Activated naive CD4-positive, alpha-beta T cell treated with anti-CD3 and anti-CD28 coated beads, Interleukin-2, amount 50 U/mL, for 16 hours (primary cell): ENCODE measurements at places on chromosomes 6 and 20.

DNA sequence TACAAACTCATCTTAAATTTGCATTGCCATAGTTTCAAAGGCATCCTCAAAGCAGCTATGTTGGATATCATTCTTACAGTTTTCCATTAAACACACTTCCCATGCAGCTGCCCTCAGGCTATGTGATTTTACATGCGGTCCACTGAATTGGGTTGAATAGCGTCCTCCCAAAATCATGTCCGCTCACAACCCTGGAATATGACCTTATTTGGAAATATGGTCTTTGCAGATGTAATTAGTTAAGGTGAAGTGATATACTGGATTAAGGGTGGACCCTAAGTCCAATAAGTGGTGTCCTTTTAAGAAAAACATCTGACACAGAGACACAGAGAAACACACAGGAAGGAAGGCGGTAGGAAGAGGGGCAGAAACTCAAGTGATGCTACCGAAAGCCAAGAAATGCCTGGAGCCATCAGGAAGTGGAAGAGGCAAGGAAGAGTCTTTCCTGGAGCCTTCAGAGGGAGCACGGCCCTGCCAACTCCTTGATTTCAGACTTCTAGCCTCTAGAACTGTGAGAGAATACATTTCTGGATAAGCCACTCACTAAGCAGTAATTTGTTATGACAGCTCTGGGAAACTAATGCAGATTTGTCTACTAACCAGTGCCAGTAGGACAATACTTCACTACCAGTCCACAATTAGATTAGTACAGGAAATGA lies 42.7 kb upstream of the NHSL1 start:
- DNase-seq = no peak

GRCh38 chr6:20021795-20022194 lies 184.6 kb downstream of the ID4 start:
- no peak for DNase-seq

- DNase-seq = no peak
Measured at GRCh38 chr20:5949943-5950270, 426 bp downstream of the TRMT6 start.

DNA sequence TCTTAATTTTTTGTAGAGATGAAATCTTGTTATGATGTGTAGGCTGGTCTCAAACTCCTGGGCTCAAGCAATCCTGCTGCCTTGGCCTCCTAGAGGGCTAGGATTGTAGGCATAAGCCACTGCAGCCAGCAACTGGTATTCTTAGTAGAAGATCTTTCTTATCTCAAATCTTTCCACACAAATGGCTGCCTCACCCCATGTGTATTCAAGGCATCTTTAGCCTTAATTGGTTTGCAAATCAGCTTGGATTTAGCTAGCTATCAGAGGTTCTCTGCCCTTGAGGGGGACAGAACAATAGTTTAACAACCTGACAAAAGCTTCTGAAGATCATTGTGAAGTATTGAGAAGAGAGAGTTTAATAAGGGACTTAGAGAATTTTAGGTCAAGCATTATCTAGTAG lies 17.9 kb upstream of the ABRACL start:
- DNase-seq = no peak

GRCh38 chr6:15481390-15482291 lies 181.2 kb downstream of the DTNBP1 start:
- DNase-seq = peak; percentile 35

DNA sequence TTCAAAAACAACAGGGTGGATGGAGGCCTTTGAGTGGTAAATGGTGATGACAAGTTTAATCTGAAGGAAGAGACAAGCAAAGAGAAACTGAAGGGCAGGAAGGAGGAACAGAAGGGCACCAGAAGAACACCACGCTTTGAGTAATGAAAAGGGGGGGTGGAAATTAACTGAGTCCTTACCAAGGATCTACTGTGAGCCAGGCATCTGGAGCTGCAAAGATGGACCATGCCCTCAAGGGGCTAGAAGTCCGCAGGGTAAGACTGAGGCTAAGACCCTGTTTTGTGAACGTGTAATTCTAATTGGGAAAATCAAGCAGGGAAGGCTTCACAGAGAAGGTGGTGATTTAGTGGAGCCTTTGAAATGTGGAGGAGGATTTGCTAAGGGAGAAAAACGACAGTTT lies 1.6 kb downstream of the NDRG3 start:
- DNase-seq = no peak

DNA sequence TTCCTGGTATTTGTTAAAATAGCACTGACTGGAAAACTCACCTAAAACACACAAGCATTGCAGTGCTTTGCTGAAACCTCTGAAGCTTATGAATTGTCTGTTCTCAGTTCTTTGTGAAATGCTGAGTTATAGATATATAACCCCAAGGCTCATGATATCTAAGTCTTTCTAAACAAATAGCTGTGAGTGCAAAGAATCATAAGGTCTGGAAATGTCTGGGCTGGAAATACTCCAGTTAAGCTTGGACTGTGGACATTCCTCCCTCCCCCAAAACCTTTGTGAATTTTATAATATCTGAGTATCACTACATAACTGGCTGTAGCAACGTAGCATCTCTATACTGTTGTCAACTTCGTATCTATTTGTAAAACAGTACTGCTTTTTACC lies 69.1 kb downstream of the CBLN4 start:
- no peak for DNase-seq

DNA sequence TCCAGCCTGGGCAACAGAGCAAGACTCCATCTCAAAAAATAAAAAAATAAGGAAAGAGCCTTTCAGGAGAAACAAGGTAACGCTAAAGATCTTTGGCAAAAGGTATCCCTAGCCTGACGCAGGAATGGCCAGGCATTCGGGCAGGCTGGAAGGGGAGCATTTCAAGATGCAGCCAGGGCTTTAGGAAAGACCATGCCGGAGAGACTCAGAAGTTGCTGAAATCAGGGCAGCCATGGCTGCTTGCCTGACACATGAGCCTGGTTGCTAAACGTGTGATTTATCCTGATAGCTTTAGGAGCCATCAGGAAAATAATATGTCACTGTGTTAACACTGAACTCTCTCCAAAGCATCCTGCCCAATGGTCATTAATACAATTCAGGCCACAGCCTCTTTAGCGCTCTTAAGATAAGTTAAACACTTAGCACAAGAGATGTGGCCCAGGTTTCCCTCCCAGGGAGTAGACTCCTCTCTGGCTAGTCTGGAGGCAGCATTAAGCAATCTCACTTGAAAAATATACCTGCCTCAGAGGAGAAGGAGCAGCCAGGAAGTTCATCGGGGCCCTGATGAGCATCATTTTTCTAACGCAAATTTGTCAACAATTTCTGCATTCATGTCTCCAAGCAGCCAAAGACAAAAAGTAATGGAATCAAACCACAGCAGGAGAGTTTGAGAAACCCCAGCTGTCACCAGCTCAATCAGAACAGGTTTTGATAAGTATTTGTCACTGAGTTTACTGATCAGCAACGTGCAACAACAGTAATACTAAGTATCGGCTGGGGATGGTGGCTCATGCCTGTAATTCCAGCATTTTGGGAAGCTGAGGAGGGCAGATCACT lies 200.0 kb downstream of the ZMYND8 start:
- DNase-seq = no peak

DNA sequence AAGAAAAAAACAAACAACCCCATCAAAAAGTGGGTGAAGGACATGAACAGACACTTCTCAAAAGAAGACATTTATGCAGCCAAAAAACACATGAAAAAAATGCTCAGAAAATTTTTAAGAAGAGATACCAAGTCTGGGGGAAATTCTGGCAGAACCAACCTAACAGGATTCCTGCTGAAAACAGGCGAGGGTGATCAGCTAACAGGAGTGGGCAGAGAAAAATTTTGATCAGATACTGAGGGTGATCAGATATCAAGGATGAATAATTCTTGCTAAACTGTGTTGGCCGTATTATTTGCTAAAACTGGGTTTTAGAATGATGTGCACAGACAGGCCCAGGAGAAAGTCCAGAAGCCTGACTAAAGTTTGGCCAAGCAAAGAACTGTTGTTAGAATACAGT lies 557.3 kb downstream of the CD109 start:
- DNase-seq = no peak

DNA sequence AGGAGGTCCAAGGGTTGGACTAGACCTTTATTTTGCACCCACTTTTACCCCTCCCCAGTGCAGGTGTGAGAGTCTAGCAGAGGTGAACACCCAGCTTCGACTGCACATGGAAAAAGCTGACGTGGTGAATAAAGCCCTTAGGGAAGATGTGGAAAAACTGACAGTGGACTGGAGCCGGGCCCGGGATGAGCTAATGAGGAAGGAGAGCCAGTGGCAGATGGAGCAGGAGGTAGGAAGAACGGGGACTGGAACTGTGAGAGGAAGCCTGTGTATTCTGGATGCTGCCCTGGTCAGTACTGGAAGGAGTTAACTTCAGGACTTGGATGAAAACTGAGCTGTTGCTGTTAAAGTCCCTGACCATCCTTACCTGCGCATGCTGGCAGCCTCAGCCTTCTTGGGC lies 10.6 kb downstream of the CEP250 start:
- no peak for DNase-seq

- no peak for DNase-seq
Measured at GRCh38 chr6:154874773-154875592, 120.1 kb upstream of the TIAM2 start.

DNA sequence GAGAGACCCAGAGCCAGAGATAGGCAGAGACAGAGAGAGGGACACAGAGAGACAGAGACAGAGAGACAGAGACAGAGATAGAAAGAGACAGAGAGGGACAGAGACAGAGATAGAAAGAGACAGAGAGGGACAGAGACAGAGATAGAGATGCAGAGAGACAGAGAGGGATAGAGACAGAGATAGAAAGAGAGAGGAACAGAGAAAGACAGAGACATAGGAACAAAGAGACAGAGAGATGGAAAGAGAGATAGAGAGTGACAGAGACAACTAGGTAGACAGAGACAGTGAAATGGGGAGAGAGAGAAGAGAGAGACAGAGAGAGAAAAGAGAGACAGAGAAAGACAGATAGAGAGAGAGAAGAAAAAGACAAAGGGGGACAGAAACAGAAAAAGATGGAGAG lies 165.4 kb upstream of the FOXQ1 start:
- DNase-seq = no peak

GRCh38 chr6:106377061-106377540 lies 16.6 kb downstream of the CRYBG1 start:
- no peak for DNase-seq

DNA sequence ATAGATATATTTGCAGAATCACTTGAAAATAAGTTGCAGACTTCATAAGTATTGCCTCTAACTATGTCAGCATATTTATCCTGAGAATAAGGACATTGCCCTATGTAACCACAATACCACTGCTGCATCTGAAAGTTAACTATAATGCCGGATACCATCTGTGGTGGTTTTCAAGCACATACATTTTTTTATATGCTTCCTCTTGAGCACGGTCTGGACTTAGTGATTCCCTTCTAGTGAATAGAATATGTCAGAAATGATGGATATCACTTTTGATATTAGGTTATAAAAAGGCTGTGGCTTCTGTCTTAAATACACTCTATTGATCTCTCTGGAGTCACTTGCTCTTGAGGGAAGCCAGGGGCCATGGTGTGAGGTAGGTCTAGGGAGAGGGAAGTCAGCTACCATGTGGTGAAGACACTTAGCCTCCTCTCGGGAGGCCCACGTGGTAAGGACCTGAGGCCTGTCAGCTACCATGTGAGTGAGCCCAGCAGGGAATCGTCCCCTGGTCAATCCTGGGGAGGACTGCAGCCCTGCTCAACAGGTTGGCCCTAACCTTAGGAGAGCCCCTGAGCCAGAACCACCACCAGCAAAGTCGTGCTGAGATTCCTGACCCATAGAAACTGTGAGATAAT lies 57.5 kb downstream of the CCDC170 start:
- no peak for DNase-seq

- DNase-seq = no peak
Measured at GRCh38 chr6:124962639-124963415, 590 bp downstream of the RNF217 start.

GRCh38 chr20:59825944-59826759 lies 107.3 kb downstream of the SYCP2 start:
- no peak for DNase-seq

DNA sequence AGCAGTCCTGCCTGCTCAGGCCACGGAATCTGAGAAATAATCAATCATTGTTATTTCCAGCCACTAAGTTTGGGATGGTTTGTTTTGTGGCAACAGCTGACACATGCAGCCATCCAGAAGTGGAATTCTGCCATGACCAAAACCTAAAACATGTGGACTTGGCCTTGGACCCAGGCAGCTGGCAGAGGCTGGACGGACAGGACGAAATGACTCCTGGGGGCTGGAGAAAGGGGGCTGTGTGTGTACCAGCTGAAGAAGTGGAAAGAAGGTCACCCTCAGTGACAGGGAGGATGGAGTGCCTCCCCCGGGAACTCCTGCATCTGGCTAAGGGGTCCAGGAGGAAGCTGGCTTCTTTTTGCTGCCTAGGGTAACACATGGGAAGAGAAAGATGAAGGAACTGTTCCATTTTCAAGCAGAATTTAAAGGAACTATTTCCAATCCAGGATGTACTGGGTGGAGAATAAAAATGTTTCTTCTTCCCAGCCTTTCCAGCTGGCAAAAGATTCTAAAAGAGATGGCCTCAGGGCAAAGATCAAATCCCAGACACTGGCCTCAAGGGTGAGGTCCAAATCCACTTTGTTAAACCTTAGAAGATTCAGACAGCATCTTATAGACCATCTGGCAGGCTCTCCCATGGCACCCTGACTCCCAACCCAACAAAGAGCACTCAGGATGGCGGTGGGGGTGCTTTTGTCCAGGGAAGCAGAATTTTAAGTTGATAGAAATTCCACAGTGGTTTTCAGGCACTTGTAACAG lies 14.3 kb downstream of the SERPINB6 start:
- no peak for DNase-seq

- no peak for DNase-seq
Measured at GRCh38 chr6:7809346-7809745, 83.4 kb downstream of the BMP6 start.

DNA sequence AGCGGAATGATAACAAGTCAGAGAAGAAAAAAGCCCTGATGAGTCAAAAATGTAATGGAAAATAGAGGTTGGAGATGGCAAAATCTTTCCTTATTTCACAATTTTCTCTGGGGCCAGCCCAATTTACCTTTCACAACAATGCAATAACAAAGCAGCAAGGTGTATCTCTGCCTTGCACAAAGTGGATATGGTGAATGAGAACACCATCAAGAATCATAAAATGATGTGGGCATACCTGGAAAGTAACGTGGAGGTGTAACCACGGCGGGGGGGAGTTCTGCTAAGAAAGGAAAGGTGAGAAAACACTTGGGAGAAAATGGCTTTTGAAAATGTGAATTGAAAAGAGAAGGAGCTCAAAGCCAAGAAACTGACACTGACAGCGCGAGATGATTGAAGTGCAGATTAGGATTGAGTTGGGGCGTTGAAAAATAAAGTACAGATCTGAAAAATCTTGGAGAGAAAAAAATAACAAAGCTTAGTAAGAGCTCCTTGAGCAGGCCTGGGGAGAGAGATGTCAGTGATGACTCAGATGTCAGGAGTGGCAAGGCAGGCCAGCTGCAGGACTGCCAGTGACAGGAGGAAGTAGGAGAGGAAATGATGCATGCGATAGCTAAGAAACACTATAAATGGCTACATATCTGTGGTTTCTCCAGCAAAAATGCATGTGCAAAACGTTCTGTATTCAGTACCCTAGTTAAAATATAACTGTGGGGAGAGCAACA lies 26.2 kb downstream of the ARHGAP18 start:
- peak; percentile 62 for DNase-seq
